Vein endothelial cell (primary cell): ENCODE measurements at places on chromosomes 4 and X. TPM values are rescaled to one million over a fixed set of nuclear protein-coding genes. Genes with fewer than 3 reads are reported as not detected.

The WNK3 gene
- total RNA-seq = 0.65 and 1.2 TPM in 2 replicates

The RAB41 gene
- not detected in 2 replicates for total RNA-seq

The VSIG1 gene
- total RNA-seq = 0.65 and 5.1 TPM in 2 replicates

The CCDC110 gene
- total RNA-seq = 0.19 and 1.6 TPM in 2 replicates

The AGA gene
- total RNA-seq = 24.0 and 26.8 TPM in 2 replicates

The MAGEE1 gene
- total RNA-seq = 1.3 and 1.4 TPM in 2 replicates

The TMEM128 gene
- total RNA-seq = 11.1 and 11.9 TPM in 2 replicates

The LARP1B gene
- total RNA-seq = 17.3 and 23.6 TPM in 2 replicates

The MXRA5 gene
- under 0.01 TPM in 1 of 2 replicates, not detected in the other for total RNA-seq

The PAGE3 gene
- total RNA-seq = not detected in 2 replicates

The UGT8 gene
- not detected in 2 replicates for total RNA-seq

The IQSEC2 gene
- total RNA-seq = 4.0 and 4.2 TPM in 2 replicates

The CXCR3 gene
- not detected in 2 replicates for total RNA-seq

The FAM9C gene
- 18.0 TPM in 1 of 2 replicates, not detected in the other for total RNA-seq

The PABPC1L2A gene
- not detected in 2 replicates for total RNA-seq

The GAGE1 gene
- total RNA-seq = not detected in 2 replicates

The PITX2 gene
- total RNA-seq = 0.33 TPM in 1 of 2 replicates, not detected in the other

The CLGN gene
- total RNA-seq = 0.67 and 0.98 TPM in 2 replicates

The GAGE10 gene
- total RNA-seq = not detected in 2 replicates

The LIMCH1 gene
- total RNA-seq = 31.0 and 53.1 TPM in 2 replicates

The KLKB1 gene
- not detected in 2 replicates for total RNA-seq

The MAGEA6 gene
- total RNA-seq = not detected in 2 replicates

The DLG3 gene
- 1.2 and 1.3 TPM in 2 replicates for total RNA-seq

The PPEF2 gene
- not detected in 2 replicates for total RNA-seq

The CDKL2 gene
- 0.29 and 0.65 TPM in 2 replicates for total RNA-seq

The SYTL4 gene
- 8.8 and 11.5 TPM in 2 replicates for total RNA-seq

The FAM184B gene
- not detected in 2 replicates for total RNA-seq

The TDO2 gene
- not detected in 2 replicates for total RNA-seq

The EXOC1L gene
- not detected in 2 replicates for total RNA-seq

The TMSB15A gene
- 0.33 and 0.96 TPM in 2 replicates for total RNA-seq

The SMPX gene
- not detected in 2 replicates for total RNA-seq

The MAGEC1 gene
- total RNA-seq = not detected in 2 replicates

The SLC10A7 gene
- total RNA-seq = 11.1 and 16.2 TPM in 2 replicates

The PNMA6F gene
- total RNA-seq = not detected in 2 replicates

The HTN1 gene
- not detected in 2 replicates for total RNA-seq

The GIMD1 gene
- total RNA-seq = not detected in 2 replicates

The TEX13B gene
- not detected in 2 replicates for total RNA-seq

The COL25A1 gene
- 0.33 and 1.7 TPM in 2 replicates for total RNA-seq

The APOOL gene
- total RNA-seq = 7.8 and 12.2 TPM in 2 replicates

The RBMXL3 gene
- total RNA-seq = not detected in 2 replicates

The MAD2L1 gene
- 9.1 and 22.9 TPM in 2 replicates for total RNA-seq

The ASB11 gene
- total RNA-seq = not detected in 2 replicates

The GPR82 gene
- not detected in 2 replicates for total RNA-seq

The EPGN gene
- total RNA-seq = 0.29 and 0.65 TPM in 2 replicates

The CFI gene
- 47.0 and 48.1 TPM in 2 replicates for total RNA-seq

The SAP30 gene
- total RNA-seq = 10.5 and 13.6 TPM in 2 replicates

The BRS3 gene
- not detected in 2 replicates for total RNA-seq

The MYOZ2 gene
- total RNA-seq = not detected in 2 replicates

The PHOX2B gene
- total RNA-seq = not detected in 2 replicates

The MAN2B2 gene
- total RNA-seq = 17.7 and 19.9 TPM in 2 replicates

The SPANXC gene
- total RNA-seq = not detected in 2 replicates

The COL4A5 gene
- total RNA-seq = 32.7 and 38.9 TPM in 2 replicates

The TMEM47 gene
- total RNA-seq = 43.4 and 58.8 TPM in 2 replicates

The EIF2S3 gene
- total RNA-seq = 285 and 394 TPM in 2 replicates

The TAPT1 gene
- 11.1 and 12.3 TPM in 2 replicates for total RNA-seq

The C4orf51 gene
- not detected in 2 replicates for total RNA-seq

The IL15 gene
- total RNA-seq = 0.65 and 1.4 TPM in 2 replicates

The HPGD gene
- not detected in 2 replicates for total RNA-seq
